Right lung (tissue), 10 donors: ENCODE measurements at places on chromosomes 12 and 14. TPM values are rescaled to one million over a fixed set of nuclear protein-coding genes. Genes with fewer than 3 reads are reported as not detected.

DNA sequence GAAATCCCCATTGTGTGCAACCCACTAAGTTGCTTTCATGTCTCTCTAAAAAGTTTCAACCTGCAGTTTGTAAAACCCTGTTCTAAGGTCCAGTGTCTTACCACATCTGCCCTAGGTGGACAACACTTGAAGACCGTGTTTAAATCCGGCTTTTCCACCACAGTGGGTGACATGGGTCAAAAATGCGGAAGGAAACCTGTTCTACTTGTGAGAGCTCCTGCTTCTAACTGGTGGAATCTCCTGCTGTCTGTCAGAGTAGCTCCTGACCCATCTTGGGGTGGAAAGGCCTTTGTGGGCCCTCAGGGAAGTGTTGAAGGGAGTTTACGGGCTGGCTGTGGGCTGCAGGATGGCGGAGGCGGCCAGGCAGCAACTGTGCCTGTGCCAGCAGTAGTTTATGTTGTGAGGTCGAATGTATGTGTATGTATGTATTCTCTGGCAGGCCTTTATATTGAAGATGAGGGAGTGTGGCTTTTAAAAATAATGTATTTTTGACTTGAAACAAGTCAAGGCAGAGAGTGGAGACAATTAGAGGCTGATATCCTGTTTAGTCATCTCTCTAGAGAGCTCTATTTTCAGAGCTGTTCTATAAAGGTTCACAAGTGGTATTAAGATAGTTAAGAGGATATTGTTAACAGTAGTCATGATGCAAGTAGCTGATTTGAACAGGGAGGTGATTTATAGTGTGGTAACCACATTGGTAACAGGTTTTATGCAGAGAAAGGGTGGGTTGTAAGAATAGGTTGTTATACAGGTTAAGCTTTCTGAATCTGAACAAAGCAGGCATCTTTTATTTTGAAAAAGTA lies 67.0 kb downstream of the PRKCH start:
- DNase-seq: no peak

GRCh38 chr12:123946152-123946515 lies 26.5 kb downstream of the CCDC92 start:
- no peak for DNase-seq

DNA sequence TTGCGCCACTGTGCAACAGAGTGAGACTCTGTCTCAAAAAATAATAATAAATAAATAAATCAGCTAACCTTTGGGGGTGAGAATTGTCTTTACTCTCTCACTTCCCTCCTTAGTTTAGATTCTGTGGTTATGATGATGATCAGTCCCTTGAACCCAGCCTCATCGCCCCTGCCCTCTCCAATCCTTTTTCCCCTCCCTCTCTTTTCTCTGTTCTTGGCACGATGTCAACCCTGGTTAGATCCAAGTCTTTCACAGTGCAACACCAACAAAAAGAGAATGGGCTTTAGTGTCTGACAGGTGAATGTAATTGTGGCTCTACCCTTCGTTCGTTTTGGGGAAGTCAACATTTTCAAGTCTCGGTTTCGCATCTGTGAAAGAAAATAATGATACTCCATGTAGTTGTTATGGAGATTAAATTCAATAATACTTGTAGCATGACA lies 59.0 kb downstream of the NTN4 start:
- no peak for DNase-seq

GRCh38 chr12:69996241-69996640 lies 171.2 kb downstream of the MYRFL start:
- no peak for DNase-seq

- no peak for DNase-seq
These were observed 116.6 kb upstream of the PLEKHA5 start for GRCh38 chr12:19012965-19013364.

The SIRT4 gene
- 2.6 TPM for polyA plus RNA-seq

DNA sequence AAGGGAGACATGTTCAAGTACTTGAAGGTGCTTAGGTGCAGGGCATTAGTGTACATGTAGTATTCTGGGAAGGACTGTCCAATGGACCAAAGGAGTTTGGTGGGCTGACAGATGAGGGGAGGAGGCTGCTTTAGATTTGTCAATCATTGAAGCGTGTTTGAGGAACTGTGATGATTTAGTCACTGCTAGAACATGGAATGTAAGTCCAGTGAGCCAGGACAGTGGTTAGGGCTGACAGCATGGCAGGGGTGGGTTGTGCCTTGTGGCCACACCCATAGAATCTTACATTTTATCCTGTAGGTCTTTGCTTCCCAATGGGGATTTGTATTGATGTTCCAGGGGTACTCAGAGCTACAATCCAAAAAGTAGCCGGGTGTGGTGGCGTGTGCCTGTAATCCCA lies 24.6 kb downstream of the DIP2B start:
- no peak for DNase-seq

DNA sequence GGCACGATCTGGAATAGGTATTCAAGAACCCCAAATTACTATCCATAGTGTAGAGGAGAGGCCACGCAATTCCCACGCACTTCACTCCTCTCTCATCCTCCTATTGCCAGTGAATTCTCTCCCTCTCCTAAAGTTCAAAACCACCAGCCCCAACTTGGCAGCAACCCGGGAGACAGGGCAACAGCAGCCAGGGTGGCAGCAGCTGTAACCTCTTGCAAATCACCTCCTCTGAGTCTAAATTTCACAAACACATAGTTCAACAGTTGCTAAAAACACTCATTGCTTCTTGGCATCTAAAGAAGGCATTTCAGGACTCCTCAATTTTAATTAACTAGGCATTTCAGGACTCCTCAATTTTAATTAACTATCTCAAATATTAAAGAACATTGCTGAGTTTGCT lies 37.7 kb upstream of the MANSC4 start:
- DNase-seq: peak; percentile 63

DNA sequence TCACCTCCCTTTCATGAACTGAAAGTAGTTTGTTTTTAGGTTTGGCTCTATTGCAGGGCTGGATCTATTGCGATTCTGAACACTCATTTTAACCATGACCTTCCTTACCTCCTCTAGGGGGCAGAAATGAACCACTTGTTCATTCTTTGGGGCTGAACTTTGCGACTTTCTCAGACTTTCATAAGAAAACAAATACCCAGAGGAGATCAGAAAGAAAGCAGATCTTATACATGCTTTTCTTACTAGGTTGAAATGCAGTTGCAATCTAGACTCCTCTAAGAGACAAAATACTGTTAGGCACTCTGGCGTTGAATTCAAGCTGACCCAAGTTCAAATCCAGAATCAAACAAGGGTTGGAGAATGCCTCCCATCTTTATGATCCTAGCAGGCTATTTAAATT lies 32.6 kb upstream of the PLEKHG3 start:
- DNase-seq: peak; percentile 47

- no peak for DNase-seq
These were observed 1092.1 kb upstream of the TMEM132C start for GRCh38 chr12:127174881-127175280.

DNA sequence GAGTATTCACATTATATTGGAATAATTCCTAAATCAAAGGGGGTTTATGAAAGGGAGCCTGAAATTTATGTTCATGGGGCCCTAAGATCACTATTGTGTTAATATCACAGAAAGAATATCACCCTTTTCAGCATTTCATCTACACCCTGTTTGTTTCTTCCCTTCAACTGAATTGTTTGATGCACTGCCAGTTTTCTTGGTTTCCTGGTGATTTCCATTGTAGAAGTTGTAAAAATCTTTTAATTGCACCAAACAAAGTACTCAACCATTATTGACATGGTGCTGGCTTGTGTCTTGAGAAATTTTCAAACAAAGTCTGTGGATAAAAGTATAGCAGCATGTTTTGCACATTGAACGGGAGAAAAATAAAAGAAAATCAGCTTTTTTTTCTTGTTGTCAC lies 154.8 kb upstream of the PRKD1 start:
- DNase-seq: no peak

- DNase-seq: no peak
These were observed 372.1 kb downstream of the KCNH5 start for GRCh38 chr14:62673014-62673755.

DNA sequence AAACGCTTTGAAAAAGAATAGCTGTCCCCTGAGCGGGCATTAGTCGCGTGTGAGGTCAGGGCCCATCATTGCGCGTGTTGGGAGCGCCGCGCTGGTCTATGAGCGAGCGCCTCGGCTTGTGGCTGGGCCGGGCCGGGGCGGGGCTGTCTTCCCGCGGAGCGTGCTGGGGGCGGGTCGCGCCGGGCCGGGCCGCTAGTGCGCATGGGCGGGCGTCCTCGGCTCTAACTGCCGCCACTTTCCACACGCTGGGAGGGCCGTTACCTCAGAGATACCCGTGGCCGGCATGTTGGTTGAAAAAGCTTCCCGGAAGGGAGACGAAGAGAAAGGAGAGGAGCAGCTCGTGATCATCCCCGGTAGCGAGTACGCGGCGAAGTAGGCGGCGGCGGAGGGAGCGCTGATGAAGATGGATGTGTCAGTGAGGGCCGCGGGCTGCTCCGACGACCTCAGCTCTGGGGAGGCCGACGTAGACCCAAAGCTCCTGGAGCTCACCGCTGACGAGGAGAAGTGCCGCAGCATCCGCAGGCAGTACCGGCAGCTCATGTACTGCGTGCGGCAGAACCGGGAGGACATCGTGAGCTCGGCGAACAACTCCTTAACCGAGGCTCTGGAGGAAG lies at the start of gene EID3:
Gene EID3, plus strand, starts transcription at position 202 of the 614 bp plus-strand sequence. Its CDS starts 196 bp downstream, at position 398.
- DNase-seq: peak; percentile 88

DNA sequence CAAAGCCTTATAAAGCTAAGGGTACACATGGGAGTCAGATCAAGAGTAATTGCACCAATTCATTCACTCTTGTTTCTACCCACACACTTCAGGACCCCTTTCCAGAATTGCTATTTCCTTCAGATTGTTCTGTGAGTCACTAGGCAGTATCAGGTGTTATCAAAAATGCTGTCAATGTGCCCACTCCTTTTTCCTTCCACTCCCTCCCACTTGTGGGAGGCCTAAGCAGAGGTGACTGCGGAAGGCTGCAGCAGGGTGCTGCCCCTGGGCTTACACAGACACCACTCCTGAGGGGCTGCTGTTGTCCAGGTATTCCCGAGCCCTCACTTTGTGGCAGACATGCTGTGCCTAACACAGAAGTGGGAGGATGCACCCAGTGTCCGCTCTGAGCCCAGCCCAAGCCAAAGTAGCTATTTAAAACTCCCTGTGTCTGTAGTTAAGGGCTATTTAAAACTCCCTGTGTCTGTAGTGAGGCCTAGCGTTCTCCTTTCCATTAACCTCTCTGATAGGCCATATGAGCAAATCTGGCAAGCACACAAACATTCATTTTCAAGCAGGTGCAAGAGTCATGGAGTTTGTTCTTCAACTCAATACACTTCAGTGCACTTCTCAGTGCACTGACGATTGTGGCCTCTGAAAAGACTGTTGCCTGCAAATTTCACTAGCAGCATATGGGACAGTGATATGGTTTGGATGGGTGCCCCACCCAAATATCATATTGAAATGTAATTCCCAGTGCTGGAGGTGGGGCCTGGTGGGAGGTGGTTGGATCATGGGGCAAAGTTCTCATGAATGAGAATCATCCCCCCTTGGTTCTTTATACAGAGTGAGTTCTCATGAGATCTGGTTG lies 117.8 kb downstream of the PHLDA1 start:
- DNase-seq: no peak

DNA sequence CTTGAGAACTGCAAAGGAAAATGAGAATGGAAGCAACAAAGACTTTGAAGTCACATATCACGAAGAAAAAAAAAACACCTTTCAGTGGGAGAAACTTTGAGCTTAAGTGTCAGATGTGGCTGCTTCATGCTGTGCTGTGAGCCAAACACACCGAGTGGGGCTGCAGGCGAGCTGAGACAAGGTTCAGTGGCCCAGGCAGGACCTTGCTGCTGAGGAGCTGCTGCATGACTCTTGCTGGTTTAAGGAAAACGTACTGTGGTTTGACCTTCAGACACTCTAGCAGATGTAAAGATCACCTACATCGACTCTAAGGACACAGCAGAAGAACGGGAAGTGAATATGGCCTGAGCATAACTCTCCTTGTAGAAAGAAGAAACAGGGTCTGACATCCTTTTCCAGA lies 118.1 kb upstream of the OR4E1 start:
- no peak for DNase-seq

The SERPINA3 gene
- 1.2 TPM for polyA plus RNA-seq

GRCh38 chr12:6078398-6079096 lies 45.9 kb downstream of the VWF start:
- no peak for DNase-seq

DNA sequence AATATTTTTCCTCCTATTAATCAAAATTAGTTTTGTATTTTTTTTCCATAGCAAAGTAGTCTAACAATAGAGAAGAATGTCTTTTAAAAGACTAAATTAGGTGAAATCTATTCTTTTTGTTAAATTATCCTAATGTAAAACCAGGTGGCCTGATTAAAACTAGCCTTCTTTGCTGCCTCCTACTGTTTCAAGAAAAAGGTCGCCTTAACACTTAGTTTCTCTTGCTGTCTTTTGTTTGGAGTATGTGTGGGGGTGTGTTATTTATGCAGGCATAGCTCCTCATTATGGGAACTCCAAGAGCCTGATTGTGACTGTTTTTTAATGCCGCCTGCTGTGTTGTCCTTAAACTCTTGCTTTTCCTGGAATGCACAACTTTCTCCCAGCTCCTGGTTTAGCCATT lies 855.3 kb downstream of the DIO2 start:
- no peak for DNase-seq

GRCh38 chr12:24044941-24045703 lies 95.7 kb upstream of the SOX5 start:
- no peak for DNase-seq

The RNASE4 gene
- 9.1 TPM for polyA plus RNA-seq

The PTHLH gene
- polyA plus RNA-seq: 3.3 TPM

The CEBPE gene
- polyA plus RNA-seq: 0.16 TPM

DNA sequence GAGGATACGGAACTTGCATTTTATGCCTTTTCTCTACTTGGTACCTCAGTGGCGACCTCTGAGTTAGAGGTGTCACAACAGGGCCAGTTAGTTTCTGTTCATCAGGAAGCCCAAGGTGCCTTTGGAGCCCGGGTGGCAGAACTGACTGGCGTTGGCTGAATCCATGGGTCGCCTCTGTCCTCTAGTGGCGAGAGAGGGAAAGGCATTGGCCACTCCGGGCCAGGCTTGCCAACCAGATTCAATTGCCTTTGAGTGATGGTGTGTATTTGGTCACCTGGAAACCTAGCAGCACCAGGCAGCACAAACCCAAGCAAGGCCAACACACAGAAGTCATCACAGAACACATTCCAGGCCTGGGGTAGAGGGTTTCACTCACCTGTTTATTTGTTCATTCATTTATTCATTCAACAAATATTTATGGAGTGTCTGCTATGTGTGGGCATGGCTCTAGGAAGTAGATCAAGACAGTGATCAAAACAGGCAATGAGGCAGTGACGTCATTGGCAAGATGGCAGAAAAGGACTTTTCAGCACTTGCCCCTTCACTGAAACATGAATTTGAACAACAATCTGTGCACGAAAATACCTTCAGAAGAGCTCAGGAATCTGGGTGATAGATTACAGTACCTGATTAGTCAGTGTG lies 40.5 kb upstream of the KCNA5 start:
- DNase-seq: peak; percentile 29

The TRMT61A gene
- polyA plus RNA-seq: 5.7 TPM

DNA sequence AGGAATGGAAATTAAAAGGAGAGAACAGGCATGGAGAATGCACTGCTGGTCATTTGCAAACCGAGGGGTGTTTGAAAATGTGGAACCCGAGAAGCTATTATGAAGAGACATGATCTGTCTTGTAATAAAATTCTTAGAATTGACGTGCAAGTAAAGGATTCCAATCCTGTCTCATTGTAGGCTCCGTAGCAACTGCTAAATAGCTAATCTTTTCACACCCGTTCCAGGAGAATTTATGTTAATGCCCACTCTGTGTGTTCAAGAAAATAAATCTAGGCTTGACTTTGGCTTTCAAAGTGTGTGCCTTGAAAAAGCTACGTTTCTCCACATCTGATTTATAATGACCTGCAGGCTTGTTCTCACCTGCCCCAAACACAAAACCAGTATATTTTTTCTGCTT lies 380.9 kb downstream of the GLT1D1 start:
- no peak for DNase-seq

GRCh38 chr12:89350630-89351488 lies 1.4 kb downstream of the DUSP6 start:
- DNase-seq: no peak

The DACT1 gene
- polyA plus RNA-seq: 28.6 TPM
